Iris pigment epithelial cell (primary cell): ENCODE measurements at places on chromosomes 6 and 20.

DNA sequence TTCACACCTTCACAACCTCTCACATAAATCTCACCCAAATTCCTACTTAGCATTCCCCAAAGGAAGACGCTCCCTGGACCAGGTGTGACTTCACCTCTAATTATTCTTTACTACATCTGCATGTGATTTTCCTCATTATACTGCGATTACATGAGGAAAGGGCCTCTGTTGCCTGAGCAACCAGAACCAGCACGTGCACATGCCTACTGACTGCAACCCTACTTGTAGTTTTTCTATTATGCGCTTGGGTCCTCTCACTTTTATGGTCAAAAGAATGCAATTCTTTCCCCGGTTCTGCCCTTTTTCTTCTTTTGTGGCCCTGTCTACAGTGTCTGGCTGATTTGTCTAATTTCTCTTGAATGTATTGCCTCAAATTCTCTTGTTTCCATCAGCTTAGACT is 20.4 kb upstream of the ANKEF1 start:
- DNase-seq = no peak

DNA sequence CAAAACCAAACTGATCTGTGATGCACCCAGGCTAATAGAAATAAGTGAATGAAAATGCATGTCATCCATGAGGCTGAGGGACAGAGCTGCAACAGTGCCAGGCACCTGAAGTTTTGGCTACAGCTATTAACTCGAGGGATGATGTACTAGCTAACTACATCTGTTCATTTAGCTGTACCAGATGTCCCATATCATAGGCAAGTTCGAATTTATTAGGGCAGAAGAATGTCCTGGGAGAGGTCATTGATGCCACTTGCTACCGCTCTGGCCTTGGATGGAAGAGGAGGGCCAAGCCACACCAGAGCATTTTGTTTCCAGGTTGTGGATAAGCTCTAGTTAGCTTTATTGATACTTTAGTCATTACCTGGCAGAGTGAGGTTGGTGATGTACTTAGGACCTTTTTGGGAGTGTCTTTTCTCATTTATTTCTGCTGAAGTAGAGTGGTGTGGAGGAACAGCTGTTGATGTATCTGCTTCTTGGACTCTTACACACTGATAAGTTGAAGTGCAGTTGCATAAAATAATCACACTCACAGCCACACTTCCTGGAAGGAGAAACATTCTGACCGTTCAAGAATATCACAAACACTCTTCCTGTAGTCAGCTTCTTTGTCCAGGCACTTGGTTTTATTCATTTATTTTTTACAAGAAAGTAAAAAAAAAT is 8.2 kb downstream of the ZFAND3 start:
- no peak for DNase-seq

DNA sequence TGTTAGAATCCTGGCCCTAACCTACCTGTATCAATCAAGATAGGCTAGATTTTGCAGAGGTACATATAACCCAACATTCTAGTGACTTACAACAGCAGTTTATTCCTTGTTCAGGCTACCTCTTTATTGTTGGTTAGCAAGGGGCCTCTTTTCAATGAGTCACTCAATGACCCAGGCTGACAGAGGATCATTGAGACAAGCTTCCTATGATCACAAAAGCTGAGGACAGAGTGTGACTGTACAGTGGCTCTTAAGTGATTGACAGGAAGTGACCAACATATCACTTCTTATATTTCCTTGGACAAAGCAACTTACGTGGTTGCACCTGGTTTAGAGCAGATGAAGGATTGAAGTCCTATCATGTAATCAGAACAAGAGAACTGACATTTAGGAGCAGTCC is 740.9 kb downstream of the FRK start:
- no peak for DNase-seq

GRCh38 chr6:75167325-75167724 is 38.5 kb downstream of the COL12A1 start:
- no peak for DNase-seq

DNA sequence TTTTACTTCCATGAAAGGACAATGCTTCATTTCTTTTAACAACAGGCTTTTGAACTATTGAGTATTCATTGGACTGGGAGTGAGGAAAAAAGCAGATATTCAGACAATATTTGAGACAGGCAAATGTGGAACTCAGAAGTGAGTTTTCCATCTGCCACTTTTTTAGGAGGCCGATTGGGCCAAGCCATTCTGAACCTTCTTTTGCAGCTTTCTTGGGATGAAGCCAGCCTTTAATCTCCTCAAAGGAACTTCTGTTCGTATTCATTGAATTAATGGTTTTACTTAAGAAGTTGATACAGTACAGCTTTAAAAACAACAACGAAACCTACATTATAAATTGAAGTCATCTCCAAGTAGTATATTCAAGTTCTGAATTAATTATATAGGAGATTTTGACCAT is 187.1 kb upstream of the RNF217 start:
- no peak for DNase-seq
